Activated T-helper 17 cell treated with anti-CD3 and anti-CD28 coated beads, Interleukin-2, amount 50 U/mL, for 72 hours (primary cell): ENCODE measurements at places on chromosomes 12 and 14.

- no peak for ATAC-seq
Observed at GRCh38 chr12:113463746-113464451, 7.8 kb downstream of the LHX5 start.

GRCh38 chr12:112820796-112821195, 29.2 kb downstream of the RPH3A start:
- ATAC-seq: no peak

DNA sequence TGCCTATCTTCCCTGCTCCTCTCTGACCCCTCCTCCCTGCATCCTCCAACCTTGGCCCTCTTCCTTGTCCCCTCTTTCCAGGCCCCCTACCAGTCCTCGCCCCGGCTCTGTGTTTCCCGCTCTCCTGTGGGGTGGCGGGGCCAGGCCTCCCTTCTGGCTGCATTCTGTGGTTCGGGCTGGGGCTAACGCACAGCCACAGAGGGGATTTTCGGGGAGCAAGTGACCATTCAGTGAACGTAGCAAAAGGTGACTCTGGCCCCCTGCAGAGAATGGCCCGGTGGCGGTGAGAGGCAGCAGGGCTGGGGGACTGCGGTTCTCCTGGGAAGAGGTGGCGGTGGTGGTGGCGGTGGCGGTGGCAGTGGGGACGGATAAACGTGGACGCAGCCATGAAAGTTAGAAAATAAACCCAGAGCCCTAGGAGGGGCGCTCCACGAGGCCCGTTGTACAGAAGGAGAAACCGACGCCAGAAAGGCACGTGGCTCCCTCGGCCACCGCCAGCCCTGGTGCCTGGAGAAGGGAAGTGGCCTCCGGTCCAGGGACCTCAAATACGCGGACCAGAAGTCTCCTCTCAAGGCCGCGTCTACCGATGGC, 269.6 kb downstream of the ADGRD1 start:
- no peak for ATAC-seq

GRCh38 chr12:94571556-94571955, 78.8 kb downstream of the TMCC3 start:
- ATAC-seq: no peak

GRCh38 chr14:23523229-23524016, 28.1 kb downstream of the ZFHX2 start:
- no peak for ATAC-seq

GRCh38 chr12:65998536-65999530, 131.7 kb downstream of the LLPH start:
- ATAC-seq: no peak

GRCh38 chr12:52833922-52834726, at the start of gene KRT79:
KRT79 (minus strand) TSS chr12:52834311; CDS start chr12:52834260, 51 bp downstream.
- ATAC-seq: no peak

DNA sequence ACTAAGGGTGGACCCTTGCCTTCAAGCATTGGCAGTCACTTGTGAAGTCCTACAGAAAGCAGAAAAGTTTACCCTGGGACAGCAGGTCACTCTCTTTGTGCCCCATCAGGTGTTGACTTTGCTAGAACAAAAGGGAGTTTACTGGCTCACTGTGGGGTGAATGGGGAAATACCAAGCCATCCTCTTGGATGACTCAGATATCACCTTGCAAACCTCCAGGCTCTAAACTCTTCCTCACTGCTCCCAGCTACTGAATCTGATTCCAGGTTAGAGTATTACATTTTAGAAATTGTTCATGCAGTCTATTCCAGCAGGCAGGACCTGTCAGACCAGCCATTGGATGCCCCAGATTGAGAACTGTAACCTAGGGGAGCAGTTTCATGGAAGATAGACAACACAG, 7.3 kb upstream of the EDDM3B start:
- no peak for ATAC-seq

- no peak for ATAC-seq
Observed at GRCh38 chr14:102194856-102195255, 55.2 kb downstream of the WDR20 start.

- ATAC-seq: no peak
Observed at GRCh38 chr14:83425138-83425537, 1891.5 kb upstream of the SEL1L start.

DNA sequence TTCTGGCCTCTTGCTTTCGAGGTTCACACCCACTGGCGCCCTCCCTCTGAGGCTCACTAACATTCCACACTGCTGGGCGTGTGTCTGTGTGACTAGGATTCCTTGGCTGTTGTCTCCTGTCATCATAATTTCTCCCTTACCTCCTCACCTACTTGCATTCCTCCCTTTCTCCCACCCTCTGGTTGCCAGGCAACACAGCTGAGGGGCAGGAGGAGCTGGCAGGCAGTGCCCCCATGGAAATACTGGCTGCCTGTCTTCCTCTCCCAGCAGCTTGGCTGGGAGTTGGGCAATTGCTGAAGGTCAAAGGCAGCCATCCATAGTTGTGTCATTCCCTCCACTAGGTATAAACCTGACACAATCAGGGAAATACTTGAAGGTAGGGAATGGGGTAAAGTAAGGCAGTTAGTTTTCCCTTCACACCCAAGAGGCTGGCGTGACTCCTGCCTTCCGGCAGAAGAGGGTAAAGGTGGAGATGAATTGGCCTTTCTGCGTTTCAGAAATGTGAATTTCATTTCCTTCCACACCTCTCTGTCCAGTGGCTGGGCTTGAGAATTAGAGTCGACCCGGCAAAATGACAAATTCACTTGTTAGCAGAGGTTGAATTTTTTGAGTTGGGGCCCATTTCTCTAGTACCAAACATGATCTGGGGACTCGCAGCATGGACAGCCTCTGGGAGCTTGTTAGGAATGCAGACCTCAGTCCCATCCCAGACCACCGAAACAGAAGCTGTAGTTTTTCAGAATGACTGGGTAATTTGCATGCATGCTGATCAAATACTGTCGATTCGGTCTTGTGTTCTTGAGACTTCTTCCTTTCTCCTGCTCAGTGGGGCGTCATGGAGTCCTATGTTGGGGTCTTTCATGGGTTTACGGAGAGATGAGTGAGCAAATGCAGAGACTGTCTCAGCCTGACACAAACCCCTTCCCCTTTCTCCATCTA, 24.3 kb upstream of the EMP1 start:
- no peak for ATAC-seq

GRCh38 chr14:33950320-33951182, at the start of gene EGLN3:
EGLN3 (minus strand) TSS chr14:33951074; CDS start chr14:33950752, 322 bp downstream.
- peak; percentile 95 for ATAC-seq

- no peak for ATAC-seq
Observed at GRCh38 chr12:20950248-20950647, 139.7 kb downstream of the SLCO1B3 start.

GRCh38 chr12:50195832-50196231, 28.7 kb upstream of the CERS5 start:
- ATAC-seq: no peak

DNA sequence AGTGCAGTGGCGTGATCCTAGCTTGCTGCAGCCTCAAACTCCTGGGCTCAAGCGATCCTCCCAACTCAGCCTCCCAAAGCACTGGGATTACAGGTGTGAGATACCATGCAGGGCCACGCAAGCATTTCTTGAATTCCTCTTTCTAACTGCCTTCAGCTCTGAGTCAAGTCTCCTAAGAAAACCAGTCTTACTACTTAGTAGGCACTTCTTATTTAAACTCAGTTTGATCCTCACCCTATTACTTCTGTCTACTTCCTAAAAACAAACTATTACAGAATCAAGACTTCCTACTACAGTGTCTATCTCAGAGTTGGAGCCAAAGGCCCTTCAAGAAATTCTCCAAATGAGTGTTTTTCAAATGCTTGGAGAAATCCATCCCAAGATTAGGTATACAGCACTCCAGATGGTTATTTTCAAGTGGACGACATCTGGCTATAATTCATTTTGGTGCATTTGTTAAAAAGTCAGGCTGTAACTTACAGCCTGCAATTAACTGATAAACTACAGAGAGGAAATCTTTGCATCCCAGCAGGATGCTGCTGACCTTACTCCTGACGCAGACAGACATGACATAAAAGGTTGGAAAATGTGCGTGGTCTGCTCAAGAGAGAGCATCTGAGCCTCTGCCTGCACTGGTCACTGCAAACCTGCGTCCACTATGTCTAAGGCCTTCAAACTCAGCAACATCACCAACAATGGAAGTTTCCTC, 34.7 kb downstream of the SSH1 start:
- no peak for ATAC-seq

DNA sequence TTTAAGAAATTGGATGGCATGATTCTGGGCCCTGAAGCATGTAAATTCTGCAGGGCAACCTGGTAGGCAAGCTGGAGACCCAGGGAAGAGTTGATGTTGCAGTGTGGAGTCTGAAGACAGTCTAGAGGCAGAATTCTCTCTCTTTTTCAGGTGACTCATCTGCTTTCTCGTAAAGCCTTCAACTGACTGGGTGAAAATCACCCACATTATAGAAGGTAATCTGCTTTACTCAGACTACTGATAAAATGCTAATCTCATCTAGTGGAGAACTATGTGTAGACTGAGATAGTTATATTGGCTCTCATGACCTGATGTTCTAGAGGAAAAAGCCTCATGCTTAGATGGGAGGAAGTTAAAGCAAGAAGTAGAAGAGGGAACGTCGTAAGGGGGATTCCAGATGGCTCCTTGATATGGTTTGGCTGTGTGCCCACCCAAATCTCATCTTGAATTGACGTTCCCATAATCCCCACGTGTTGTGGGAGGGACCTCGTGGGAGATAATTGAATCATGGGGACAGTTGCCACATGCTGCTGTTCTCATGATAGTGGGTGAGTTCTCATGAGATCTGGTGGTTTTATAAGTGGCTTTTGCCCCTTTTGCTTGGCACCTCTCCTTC, 723.8 kb downstream of the BCL11B start:
- peak; percentile 93 for ATAC-seq

DNA sequence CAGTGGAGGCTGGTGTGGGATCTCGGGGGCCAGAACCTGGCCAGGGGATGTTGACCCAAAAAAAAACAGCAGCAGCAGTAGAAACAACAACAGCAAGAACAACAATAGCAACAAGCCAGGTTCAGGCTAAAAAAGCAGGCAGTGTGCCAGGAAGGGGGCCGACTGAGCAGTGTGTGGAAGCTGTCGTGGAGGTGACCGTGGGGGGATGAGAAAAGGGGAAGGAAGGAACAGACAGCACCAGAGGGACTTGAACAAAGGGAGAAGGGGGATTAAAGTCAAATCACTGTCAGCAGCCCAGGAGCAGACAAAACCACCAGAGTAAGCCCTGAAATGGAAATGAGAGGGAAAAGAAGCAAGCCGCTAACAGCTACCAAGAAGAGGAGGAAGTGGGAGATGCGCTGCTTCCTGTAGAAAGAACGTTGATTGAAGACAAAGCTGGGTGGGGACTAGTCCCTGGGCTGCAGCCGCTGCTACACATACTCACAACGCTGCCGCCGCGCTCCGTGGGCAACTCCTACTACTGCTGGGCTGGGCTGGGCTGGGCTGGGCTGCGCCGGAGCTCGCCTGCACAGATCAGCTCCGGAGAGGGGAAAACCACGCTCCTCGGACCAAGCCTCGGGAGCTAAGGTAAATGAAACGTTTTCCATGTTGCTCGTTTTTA, at the start of gene GNG2:
Gene GNG2, plus strand, starts transcription at position 449 of the 661 bp plus-strand sequence. CDS start 90,067 bp downstream, outside the sequence.
- ATAC-seq: peak; percentile 91

DNA sequence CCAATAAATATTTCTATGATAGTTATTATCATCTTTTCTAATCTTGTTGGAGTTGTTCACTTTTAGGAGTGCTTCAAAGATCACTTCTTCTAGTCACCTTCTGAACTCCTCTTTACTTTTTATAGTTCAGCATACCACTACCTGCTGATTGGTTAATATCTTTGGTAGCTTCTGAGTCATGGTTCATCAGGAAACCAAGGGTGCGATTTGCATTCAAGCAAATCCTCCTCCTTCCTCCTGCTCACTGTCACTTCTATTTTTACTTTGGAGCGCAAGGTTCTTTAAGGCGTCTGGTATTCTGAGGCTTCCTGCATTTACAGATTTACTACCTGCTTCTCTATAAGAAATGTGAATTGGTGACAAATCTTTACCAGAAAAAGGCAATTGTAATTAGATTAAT, 24.0 kb downstream of the SYT1 start:
- no peak for ATAC-seq

- ATAC-seq: no peak
Observed at GRCh38 chr12:132342251-132343227, 13.2 kb upstream of the GALNT9 start.

DNA sequence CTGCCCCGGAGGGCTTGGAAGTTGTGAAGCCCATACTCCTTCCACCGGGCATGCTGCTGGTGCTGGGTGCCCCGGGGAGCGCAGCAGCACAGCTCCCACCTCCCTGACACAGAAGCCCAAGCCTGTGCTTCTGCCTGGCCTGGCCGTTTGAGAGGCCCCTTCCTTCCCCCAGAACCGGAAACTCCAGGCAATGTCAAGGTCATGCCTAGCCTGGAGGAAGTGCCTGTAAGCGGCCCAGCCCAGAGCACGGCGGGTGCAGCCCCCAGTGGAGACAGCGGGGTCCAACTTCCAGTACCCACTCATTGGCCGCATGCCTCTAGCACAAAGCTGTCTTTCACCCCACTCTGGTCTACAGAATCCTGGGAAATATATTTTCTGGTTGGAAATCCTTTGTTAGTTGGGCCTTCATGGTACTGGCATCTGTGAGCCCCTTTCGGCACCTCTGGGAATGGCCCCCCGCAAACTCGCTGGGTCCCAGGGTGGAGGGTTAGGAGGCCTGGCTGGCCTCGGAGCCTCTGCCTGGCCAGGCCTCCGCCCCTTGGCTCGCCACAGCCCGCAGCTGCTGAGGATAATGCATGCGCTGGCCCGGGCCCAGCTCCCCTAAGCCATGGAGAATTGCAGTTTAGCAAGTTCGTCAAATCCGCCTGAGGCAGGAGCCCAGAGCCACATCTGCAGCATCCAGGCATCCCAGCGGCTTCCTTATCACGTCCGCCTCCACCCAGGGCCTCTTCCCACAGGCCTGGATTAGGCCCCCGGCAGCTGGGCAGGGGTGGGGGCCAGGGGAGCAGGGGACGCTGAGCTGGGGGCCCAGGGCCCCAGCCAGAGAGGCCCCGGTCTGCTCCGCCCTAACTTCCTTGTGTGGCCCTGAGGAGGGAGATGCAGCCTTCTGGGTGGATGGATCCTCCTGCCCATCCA, 48.9 kb upstream of the DLK1 start:
- ATAC-seq: no peak

GRCh38 chr12:81079280-81080076, 1.6 kb downstream of the ACSS3 start:
- no peak for ATAC-seq

GRCh38 chr12:130375296-130376287, 37.9 kb downstream of the PIWIL1 start:
- no peak for ATAC-seq

GRCh38 chr12:47272412-47273190, 192.8 kb upstream of the AMIGO2 start:
- no peak for ATAC-seq

- ATAC-seq: peak; percentile 17
Observed at GRCh38 chr14:73741876-73742519, 27.8 kb upstream of the PNMA1 start.

DNA sequence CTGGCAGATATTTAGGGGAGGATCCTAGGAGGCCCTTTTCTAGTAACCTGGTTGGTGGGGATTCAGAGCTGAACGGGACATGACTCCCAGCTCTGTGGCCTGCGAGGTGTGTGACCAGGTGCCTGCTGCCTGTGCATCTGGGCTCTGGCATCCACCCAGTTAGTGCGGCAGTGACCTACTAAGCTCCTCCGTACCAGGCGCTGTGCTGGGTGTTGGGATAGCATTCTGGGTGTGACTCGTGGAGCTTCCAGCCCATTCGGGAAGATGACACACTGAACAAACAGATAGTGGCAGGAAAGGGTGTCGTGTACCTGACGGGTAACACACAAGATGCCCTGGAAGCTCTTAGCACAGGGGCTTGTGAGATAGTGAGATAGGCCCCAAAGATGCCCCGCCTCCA, 80.9 kb downstream of the ACACB start:
- ATAC-seq: no peak
